ENCODE measurements at places on chromosomes 1 and 21. TPM values are rescaled to one million over a fixed set of nuclear protein-coding genes. Genes with fewer than 3 reads are reported as not detected.

DNA sequence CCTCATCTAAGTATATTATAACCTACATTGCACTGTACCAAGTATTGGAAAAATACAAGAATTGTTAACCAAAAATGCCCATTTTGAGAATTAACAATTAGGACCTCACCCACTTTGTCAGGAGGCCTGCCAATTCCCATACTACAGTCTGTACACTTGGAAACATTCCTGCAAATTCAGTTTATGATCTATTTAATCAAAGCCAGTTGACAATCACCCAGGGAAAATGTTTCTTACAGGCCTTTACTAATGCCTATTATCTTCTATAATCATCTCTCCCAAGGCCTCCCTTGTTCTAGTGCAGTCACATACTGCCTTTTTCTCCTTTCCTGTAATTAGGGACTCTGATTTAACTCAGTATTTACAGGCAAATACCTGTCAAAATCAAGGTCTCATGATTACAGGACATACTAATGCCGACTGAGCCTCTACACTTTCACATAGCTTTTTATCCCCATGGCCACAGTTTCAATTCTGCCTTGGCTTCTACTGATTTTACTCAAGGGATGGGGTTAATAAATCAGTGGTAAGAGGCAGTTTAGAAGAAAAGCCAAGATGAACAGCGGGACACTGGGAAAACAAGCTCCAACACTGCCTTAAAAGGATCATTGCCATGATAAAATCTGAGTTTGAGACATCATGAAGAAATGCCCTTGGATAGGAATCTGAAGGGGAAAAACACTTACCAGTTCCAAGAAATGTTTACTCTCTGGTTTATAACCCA lies 338.7 kb downstream of the VAV3 start:
- DNase-seq, result no peak
- no peak overlapping the region for H3K27ac ChIP-seq
- H3K27me3 ChIP-seq, result no peaks in the 10 kb centered on the region
- H3K36me3 ChIP-seq, result no peaks in the 10 kb centered on the region

CYP4A11 gene
- not detected for total RNA-seq

SPOCD1 gene
- not detected for total RNA-seq

- H3K27me3 ChIP-seq, result no peaks in the 10 kb centered on the region
- DNase-seq, result no peak
- H3K27ac ChIP-seq, result peak overlapping the region; percentile 90
- peaks cover 31% of the 10 kb centered on the region for H3K4me1 ChIP-seq
Observed at GRCh38 chr1:19495799-19496526, 10.6 kb upstream of the CAPZB start.

- H3K36me3 ChIP-seq, result no peaks in the 10 kb centered on the region
- no peak for DNase-seq
- H3K4me3 ChIP-seq, result no peak overlapping the region
- no peak overlapping the region for H3K27ac ChIP-seq
Observed at GRCh38 chr1:82560566-82560965, 759.8 kb downstream of the ADGRL2 start.

GRCh38 chr1:164969253-164969652 lies 387.3 kb downstream of the LMX1A start:
- H3K27me3 ChIP-seq, result no peaks in the 10 kb centered on the region
- no peak overlapping the region for H3K4me3 ChIP-seq
- H3K27ac ChIP-seq, result no peak overlapping the region
- no peaks in the 10 kb centered on the region for H3K4me1 ChIP-seq
- H3K36me3 ChIP-seq, result no peaks in the 10 kb centered on the region

- peak; percentile 42 for DNase-seq
- no peak overlapping the region for H3K27ac ChIP-seq
- H3K27me3 ChIP-seq, result no peaks in the 10 kb centered on the region
- H3K4me1 ChIP-seq, result peaks cover 36% of the 10 kb centered on the region
- no peaks in the 10 kb centered on the region for H3K36me3 ChIP-seq
Observed at GRCh38 chr1:25711555-25712298, 88.3 kb upstream of the SELENON start.

DNA sequence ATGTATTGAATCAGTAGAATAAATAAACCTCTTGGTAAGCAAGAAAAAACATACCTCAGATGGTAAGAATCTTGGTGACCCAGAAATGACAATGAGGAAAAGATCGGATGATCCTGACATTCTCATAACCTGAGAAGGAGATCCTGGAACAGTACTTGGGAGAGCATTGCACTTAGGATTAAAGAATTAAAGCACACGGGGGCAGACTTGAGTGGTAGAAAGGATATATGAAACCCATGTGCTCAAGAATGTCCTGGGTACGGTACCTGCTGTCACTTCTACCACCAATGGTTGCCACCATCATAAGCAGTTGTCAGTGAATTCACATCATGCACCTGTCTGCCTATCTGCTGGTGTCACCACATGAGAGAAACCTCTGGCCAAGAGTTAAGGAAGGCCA lies 108.9 kb upstream of the GJB5 start:
- no peaks in the 10 kb centered on the region for H3K4me1 ChIP-seq
- no peak overlapping the region for H3K27ac ChIP-seq
- DNase-seq, result no peak
- H3K36me3 ChIP-seq, result no peaks in the 10 kb centered on the region
- no peak overlapping the region for H3K4me3 ChIP-seq

KCNK2 gene
- 0.08 TPM for total RNA-seq

COL6A2 gene
- total RNA-seq, result 157 TPM

- H3K27ac ChIP-seq, result no peak overlapping the region
- H3K36me3 ChIP-seq, result no peaks in the 10 kb centered on the region
- H3K4me3 ChIP-seq, result no peak overlapping the region
Observed at GRCh38 chr1:234170622-234171021, 202.6 kb upstream of the COA6 start.

DNA sequence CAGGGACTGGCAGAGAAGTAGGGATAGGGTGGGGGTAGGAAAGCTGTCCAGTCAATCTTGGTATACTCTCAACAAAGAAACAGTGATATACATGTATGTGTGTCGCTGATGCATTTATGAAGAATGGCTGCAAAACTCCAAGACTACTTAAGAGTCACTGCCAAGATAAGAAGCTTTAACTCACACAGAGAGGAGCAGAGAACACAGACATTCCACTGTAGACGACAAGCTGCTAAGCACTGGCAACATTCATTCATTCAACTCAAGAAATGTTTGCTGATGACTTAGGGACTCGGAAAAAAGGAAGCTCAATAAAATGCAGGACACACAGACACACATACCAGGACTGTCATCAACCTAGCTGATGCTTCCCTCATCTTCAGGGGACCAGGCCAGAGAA lies 5.5 kb downstream of the CTNNBIP1 start:
- no peaks in the 10 kb centered on the region for H3K27me3 ChIP-seq
- no peaks in the 10 kb centered on the region for H3K36me3 ChIP-seq
- no peak overlapping the region for H3K4me3 ChIP-seq
- H3K4me1 ChIP-seq, result peaks cover 99% of the 10 kb centered on the region

SYCP1 gene
- total RNA-seq, result not detected

FAM72B gene
- not detected for total RNA-seq

- H3K4me3 ChIP-seq, result no peak overlapping the region
- no peak overlapping the region for H3K27ac ChIP-seq
- DNase-seq, result no peak
Observed at GRCh38 chr1:204792354-204792692, 78.3 kb upstream of the NFASC start.

GJA9 gene
- total RNA-seq, result not detected

FMO4 gene
- 5.4 TPM for total RNA-seq

DNA sequence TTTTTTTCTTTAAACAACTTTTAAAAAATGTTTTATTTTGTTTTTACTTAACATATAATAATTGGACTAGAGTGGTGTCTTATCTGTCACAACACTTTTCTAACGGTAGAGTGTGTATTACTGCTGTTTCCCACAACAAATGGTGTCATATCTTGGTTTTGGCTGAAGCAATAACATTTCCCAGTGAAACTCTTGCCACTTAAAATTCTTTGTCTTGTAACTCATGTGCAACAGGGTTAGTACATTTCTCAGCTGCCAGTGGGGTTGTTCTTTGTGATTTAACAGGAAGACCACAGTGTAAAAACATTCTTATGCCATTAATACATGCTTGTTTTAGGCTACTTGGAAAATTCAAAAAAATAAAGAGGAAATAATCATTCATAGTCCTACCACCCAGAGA lies 43.5 kb downstream of the ALPL start:
- no peak for DNase-seq
- no peak overlapping the region for H3K4me3 ChIP-seq
- H3K36me3 ChIP-seq, result no peaks in the 10 kb centered on the region
- peaks cover 18% of the 10 kb centered on the region for H3K4me1 ChIP-seq
- no peaks in the 10 kb centered on the region for H3K27me3 ChIP-seq
- peak overlapping the region; percentile 77 for H3K27ac ChIP-seq

DNA sequence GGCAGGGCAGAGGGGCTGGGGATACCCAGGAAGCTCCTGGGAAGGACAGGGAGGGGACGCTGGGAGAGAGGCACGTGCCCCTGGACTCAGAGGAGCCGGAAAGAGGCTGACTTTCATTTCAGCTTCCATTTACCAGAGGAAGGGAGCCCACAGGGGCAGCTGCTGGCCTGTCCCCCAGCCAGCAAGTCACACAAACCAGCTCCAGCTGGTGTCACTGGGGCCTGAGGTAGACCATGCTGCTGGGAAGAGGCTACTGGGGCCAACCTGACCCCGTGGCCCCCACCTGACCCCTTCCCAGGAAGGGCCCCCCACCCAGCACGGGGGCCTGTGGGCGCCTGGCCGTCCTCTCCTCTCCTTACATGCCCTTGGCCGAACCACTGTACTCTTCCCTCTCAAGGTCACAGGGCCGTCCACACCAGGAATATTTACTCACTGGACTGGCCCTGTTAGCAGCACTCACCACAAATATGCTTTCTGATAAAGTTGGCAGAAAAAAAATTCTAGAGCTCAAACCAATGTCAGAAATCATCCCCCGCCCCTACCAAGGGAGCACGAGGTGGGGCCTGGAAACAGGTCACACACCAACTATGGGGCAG lies 110.5 kb downstream of the CASZ1 start:
- H3K27me3 ChIP-seq, result no peaks in the 10 kb centered on the region
- peaks cover 100% of the 10 kb centered on the region for H3K4me1 ChIP-seq
- peak overlapping the region; percentile 91 for H3K27ac ChIP-seq
- DNase-seq, result no peak
- peak overlapping the region; percentile 14 for H3K4me3 ChIP-seq

All from left ventricle myocardium inferior (tissue), 1 donor.